ENCODE measurements at places on chromosomes 3 and 15.

DNA sequence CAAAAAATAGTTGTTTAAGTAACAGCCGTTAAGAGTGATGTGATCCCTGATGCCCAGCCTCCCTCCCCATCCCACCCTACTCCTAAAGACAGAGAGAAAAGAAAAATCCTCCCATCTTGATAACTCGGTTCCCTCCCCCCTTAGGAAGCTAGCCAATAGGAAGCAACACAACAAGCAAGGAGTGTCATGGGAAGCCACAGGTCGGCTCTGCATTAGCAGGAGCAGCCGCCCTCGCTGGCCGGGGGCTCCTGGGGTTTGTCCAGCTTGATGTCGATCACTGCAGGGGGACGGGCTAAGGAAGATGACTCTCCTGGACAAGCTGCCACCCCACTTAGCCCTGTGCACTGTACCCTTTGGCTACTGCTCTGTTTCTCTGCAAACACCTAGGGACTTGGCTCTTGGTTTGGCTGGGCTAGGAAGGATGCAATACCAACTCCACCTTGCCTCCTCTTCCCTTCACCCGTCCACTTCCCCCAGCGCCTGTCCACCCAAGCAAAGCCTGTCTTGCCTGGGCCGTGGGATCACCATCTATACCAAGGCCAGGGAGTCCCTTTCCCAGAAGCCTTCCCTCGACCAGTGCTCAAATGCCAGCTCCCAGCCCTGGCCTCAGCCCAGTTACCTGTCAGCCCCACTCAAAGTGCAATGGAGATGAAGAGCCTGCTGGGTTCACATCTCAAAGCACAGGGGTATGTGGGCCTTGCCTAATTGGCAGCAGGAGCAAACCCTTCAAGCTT, 23.1 kb downstream of the SRPRB start:
- DNase-seq, result no peak

DNA sequence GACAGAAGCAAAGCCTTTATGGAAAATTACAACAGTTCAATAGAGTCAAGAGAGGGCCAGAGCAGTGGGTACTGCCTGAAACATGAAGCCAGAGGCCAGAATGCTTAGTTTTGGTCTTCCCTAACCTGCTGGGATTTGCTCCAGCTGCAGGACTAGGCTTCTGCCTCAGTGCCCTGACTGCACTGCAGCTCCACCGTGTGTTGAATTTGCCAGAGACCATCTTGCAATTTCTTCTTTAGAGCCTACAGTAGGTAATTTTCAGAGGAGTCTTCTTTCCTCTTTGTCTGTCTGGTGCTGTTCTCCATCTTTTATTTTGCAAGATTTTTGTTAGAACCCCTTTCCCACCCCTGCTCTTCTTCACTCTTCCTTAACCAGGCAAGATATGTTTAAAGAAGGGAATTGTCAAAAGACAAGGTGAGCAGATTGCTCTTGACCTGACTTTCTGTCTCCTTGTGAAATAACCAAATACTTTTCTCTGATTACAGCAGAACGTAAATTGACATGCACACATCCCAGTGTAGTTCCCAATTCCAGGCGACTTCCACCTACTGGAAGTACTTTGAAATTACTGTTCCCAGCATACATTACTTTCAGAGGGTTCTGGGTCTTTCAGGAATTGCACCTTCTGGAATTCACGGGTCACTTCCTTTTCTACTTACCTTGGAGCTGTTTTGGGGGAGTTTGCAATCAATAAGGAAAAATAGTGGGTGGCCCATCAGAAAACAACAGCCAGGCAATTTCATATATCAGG, 161.2 kb downstream of the MINAR1 start:
- no peak for DNase-seq

DNA sequence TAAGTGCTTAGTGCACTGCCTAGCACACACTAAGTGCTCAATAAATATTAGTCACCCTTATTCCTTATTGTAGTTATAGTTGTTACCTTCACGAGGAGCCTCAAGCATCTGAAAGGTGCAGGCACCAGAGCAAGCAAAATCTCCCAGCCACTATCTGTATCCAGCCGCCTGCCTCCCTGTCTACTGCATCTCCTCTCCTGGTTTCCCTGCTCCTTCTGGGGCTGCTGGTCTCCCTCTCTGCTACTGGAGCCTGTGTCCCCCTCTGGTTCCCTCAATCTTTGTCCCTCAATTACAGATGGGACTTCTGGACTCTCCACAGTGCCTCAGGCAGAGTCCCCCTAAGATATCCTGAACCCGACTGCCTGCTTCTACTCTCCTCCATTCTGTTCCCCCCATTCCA, 18.8 kb downstream of the MYL3 start:
- no peak for DNase-seq

DNA sequence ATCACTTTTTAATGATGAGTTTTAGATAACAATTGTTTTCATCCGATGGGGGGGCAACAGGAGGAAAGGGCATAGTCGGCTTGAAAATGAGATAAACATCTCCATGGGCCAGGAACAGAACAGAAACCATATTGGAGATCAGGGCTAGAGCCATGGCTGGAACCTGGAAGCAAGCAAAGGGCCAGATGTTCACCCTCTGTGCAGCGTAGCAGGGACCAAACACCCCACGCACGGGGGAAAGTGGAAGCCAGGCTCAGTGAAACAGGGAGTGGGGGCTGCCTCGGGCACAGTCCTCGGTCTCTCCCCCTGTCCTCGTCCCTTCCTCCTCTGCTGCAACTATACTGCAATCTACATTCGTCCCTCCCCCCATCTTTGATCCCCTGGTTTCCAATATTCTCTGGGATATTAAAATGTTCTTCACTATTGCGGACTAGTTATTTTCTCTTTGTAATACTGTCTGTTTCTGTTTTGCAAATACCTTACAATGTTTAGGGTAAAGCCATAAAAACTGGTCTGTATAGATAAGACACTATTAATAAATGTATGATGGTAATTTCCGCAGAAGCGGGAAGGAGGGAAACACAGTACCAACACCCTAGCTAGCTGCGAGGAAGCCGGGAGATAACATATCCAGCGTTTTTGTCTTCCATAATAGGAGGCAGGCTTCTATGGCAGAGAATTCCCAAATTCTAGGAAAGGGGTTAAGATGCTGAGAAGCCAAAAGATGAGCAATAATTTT, 121.5 kb downstream of the XXYLT1 start:
- no peak for DNase-seq

Data from stimulated activated CD4-positive, alpha-beta T cell treated with anti-CD3 and anti-CD28 coated beads, Interleukin-4, amount 100 ng/mL, for 1 hour (primary cell).